ENCODE measurements at places on chromosomes 4 and X. TPM values are rescaled to one million over a fixed set of nuclear protein-coding genes. Genes with fewer than 3 reads are reported as not detected.

- DNase-seq, result peak; percentile 58
Measured at GRCh38 chr4:169485791-169486742, 126.3 kb downstream of the NEK1 start.

- DNase-seq, result no peak
Measured at GRCh38 chr4:25022766-25023165, 8.0 kb downstream of the LGI2 start.

DNA sequence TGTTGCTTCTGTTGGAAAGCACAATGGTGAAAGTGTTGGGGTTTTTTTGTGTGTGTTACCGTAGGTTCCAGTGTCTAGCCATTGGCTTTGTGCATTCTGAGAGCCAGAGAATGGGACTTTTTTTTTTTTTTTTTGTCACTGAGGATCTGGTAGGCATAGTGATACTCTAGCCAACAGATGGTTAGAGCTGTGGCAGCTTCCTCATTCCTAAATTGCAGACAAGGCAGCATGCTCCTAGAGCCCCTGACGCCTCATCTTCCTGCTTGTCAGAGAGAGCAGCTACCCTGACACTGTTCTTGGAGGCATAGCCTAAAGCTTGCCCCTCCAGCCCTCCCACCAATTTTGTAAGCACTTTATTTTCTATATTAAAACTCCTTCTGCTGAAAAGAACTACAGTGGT is 27.0 kb downstream of the ARHGEF9 start:
- no peak for DNase-seq

DNA sequence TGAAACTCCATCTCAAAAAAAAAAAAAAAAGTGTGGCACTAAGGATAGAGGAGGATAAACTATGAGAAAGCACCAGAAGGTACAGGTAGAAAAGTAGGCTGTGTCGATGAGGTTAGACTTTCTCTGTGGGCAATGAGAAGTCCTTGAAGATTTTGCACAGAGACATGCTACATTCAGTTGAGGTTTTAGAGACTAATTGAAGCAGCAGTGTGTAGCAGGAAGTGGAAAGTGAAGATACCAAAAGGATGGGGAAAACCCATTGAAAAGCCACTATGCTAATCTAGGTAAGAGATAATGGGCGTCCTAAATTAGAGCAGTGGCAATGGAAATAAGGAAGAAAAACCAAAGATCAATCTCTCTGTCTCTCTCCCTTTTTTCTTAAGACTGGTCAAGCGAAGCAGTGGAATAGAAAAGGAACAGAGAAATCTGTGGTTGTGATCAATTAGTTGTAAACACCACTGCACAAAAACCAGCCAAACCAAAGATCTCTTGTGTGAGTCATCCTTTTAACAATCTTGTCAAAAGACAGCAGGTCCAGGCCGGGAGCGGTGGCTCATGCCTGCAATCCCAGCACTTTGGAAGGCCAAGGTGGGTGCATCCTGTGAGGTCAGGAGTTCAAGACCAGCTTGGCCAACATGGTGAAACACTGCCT is 3.5 kb downstream of the SPINK2 start:
- no peak for DNase-seq

- no peak for DNase-seq
Measured at GRCh38 chr4:172709376-172709775, 459.2 kb upstream of the GALNT7 start.

- no peak for DNase-seq
Measured at GRCh38 chrX:20479896-20480295, 213.2 kb upstream of the RPS6KA3 start.

- DNase-seq, result no peak
Measured at GRCh38 chr4:99102634-99103033, 14.0 kb upstream of the ADH5 start.

GRCh38 chrX:141811438-141811837 is 26.7 kb upstream of the MAGEC3 start:
- no peak for DNase-seq

DNA sequence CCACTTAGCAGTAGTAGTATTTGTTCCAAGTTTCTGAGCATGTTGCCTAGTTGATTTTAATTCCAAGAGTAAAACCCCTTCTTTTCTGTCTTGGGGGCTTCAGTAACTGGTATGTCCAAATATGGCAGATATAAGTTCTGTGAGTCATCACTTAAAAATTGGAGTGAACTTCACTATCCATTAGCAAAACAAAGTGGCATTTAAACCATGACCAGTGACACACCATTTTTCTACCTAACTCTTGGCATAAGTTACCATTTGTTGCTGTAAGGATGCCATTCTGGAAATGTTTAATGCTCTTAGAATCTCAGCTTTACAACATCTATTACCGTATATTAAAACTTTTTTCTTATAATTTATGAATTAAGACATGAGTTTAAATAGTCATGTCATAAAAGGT is 102.0 kb downstream of the CBR4 start:
- peak; percentile 53 for DNase-seq

DNA sequence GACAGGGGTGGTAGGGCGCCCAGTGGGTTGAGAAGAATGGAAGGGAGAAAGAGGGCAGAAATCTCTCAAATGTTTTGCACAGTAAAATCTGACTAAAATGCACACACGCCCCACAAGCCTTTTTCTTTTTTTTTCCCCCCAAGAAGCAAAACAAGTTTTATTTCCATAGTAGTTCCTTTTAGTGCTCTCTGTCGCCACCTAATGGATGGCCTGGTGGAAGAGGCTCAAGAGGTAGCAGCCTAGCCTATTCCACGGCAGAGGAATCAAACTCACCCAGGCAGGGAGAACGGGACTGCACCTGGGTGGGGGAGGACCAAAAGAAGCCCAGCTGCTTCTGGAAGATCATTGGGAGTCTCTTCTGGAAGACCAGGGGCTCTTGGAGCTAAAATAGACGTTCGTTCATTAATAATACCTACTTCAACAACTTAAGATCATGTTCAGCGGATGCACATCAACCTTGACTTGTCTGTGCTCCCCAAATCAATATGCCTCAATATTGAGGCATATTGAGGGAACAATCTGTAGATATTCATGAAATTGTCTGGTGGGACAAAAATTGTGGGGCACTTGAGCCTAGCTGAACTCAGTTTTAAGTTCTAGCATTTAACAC is 31.6 kb upstream of the IRAK1 start:
- peak; percentile 46 for DNase-seq

DNA sequence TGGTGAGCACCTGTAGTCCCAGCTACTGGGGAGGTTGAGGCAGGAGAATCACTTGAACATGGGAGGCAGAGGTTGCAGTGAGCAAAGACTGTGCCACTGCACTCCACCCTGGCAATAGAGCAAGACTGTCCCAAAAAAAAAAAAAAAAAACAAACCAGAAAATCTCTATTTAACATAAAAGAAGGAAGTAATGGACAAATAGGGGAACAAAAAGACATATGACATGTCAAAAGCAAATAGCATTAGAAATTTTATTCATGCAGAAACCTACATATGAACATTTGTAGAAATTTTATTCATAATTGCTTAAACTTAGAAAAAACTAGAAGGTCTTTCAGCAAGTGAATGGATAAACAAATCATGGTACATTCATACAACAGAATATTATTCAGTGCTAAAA is 97.1 kb upstream of the SH3RF1 start:
- DNase-seq, result no peak

GRCh38 chr4:105651884-105652283 is 56.6 kb downstream of the INTS12 start:
- DNase-seq, result no peak

- DNase-seq, result peak; percentile 8
Measured at GRCh38 chr4:141730805-141731204, 94.4 kb downstream of the IL15 start.

POU3F4 gene
- not detected for total RNA-seq
